Glomerular endothelial cell (primary cell): ENCODE measurements at places on chromosomes 11 and 22.

- no peak for DNase-seq
Measured at GRCh38 chr22:28658448-28658847, 21.2 kb downstream of the TTC28 start.

GRCh38 chr11:469684-470560 is 19.8 kb downstream of the PTDSS2 start:
- DNase-seq, result no peak

- no peak for DNase-seq
Measured at GRCh38 chr11:746289-747157, 741 bp upstream of the TALDO1 start.

- no peak for DNase-seq
Measured at GRCh38 chr11:121590772-121591404, 138.1 kb upstream of the SORL1-AS1 start.

- no peak for DNase-seq
Measured at GRCh38 chr11:2987881-2988861, 4.0 kb downstream of the NAP1L4 start.

- DNase-seq, result peak; percentile 44
Measured at GRCh38 chr11:13955971-13956421, 6.5 kb upstream of the SPON1 start.

- DNase-seq, result no peak
Measured at GRCh38 chr11:134905517-134905916, 493.5 kb upstream of the B3GAT1 start.

- no peak for DNase-seq
Measured at GRCh38 chr11:71163371-71163770, 89.0 kb downstream of the SHANK2 start.

DNA sequence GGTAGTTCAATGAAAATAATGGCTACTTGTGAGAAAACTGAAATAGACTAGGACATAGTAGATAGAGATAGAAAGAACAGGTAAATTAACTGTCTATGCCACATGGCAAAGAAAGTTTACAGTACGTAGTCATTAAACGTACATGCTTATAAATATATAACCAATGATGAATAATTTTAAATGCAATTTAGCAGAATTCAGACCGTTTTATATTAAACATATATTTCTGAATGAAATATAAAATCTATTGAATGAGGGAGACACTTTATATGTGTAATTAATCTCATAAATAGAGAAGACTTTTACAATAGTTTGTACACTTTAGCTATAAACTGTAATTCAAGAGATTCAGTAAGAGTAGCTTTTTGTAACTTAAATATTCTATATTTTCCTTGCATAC is 124.4 kb upstream of the VPREB1 start:
- no peak for DNase-seq

- no peak for DNase-seq
Measured at GRCh38 chr11:34461215-34461614, 22.5 kb downstream of the CAT start.

DNA sequence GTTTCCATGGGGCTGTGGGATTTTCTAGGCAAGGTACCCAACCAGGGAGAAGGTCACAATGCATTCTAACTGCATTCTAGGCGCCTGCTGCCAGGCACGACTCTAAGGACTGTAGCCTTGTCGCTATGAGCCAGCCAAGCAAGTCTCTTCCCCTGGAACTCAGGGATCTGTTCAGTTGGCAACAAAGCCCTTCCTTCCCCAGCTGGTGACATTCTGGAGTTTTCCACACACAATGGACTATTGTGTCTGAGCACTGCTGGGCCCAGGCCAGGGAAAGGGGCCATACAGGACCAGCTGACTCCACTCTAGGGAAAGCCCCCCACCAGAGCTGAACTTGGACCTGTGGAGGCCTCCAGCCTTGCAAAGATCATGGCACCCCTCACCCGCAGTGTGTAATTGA is 116.8 kb downstream of the RRAS2 start:
- no peak for DNase-seq

DNA sequence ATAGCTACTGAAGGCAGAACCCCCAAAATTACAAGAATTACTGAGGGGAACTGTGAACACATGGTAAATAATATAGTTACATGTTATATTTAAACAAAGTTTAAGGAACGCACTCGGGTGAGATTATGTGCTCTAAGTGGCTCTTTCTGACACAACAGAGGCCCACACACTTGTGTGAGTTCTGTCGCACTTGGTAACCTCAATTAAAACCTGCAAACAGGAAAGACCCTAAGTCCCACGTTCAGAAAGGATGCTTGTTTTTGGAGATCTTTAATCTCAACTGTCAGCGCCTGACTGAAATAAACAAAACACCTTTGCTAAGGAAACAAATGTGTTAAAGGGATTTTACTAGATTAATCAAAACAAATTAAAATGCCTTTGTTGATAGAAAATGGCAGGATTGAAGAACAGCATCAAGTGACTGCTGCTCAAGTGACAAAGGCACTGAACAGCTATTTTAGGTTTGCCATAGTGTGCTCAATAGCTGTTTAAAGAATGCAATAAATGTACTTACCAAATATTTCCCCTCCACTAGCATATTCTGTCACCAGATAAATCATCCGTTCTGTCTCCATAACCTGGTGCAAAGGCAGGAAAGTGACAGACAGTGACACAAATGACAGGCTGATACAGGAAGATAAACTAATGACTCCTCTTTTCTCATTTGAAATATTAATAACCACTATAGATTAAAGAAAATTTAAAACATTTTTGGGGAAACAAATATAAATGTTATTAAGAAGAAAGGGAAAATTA is 116.3 kb upstream of the APOA1 start:
- DNase-seq, result no peak

DNA sequence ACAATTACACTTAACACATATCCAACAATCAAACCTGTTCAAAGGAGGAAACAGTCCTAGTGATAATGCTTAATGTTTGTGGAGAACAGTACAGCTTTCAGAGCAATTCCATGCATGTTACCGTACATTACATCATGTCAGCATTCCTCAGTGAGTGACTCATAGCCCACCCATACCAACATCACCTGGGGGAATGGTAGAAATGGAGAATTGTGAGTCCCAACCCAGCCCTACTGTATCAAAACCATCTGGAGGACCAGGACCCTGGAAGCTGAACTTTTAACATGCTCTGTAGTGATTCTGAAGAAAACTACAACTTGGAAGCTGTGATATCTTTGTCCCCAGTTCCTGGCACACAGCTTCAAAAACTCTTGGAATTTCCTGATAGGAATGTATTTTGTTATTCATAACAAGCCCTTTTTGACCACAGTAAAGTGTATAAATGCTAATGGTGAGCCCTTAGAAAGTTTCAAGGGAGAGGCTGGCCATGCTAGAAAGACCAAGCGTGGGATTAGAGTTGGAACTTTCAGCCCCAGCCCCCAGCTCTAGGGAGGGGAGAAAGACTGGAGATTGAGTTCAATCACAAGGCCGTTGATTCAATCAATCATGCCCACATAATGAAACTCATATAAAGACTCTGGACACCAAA is 301.1 kb downstream of the BUD13 start:
- DNase-seq, result peak; percentile 47

DNA sequence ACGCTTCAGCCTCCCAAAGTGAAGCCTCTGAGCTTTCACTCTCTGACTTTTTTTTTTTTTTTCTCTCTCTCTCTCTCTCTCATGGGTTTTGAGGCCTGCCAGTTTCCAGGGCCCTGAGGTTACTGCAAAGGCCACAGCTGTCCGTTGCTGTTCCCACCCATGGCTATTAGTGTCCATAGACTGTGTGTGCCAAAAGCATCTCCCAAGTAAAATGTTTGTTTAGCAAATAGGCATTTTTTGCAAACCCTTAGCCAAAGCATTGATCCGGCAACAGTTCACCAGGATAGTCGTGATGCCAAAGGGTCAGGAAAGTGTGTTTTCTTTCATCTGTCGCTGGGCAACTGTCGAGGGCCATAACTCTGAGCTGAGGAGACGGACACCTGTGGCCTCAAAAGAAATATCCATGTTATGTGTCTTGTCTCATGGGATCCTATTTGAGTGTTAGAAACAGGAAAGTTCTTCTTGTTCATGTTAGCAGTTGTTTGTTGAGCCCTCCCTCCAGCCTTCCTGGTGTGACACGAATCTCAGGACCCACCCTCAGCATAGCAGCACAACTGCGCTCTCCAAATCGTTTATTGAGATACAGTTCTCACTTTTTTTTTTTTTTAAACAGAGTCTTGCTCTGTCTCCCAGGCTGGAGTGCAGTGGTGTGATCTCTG is 18.4 kb downstream of the FADS2 start:
- no peak for DNase-seq

GRCh38 chr11:2713094-2713493 is 13.3 kb upstream of the KCNQ1OT1 start:
- no peak for DNase-seq
